ENCODE measurements at places on chromosomes 7 and 10.

DNA sequence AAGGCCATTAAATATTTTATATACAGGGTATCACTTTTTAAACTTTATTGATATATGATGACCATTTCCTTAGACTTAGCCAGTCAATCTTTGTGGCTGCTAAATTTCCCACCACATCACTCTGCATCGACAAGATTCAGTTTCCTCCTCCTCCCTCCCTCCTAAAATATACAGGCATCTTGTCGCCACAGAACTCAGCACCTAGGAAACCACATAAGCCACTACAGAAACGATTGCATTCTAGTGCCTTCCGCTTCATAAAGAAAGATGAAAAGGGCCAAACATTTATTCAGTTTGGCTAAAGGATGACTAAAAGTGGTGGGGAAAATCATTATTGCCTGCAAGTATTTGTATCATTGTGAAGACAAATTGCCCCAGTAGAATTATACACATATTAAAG lies 30.7 kb downstream of the ERCC6 start:
- DNase-seq = no peak

DNA sequence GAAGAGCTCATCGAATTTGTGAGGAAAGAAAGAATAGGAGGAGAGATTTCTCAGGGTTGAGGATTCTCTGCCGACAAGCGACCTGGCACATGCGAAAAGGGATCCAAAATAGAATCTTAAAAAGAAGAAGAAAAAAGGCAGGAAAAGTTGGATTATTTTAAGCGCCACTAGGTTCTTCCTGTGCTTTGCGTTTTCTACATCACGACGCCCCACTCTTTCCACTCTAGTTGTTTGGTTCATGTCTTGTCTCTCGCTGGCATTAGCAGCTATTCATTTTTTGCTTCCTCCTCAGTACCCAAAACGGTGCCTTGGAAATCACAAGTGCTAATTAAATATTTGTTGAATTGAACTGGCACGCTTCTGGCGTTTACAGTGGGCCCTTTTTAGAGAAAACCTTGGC lies 674 bp upstream of the FRA10AC1 start:
- DNase-seq = no peak

DNA sequence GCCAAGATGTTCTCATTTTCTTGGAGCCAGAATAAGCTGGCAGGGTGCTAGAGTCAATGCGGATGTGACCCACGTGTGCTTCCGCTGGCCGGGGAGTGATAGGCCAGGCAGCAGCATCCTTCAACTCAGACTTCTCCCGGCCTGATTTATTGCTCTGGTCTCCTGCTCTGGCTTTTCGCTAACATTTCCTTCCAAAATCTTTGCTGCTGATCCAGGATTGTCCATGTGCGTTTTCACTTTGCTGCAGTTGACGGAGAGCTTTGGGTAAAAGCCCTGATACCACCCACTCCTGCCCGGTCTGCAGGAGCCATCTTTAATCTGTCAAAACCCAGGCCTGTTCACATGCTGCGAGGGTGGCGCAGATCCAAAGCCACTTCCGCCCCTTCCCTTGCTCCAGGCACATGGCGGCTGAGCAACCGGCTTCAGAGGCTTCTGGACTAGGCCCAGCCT lies 106.8 kb downstream of the CYP26A1 start:
- peak; percentile 36 for DNase-seq

DNA sequence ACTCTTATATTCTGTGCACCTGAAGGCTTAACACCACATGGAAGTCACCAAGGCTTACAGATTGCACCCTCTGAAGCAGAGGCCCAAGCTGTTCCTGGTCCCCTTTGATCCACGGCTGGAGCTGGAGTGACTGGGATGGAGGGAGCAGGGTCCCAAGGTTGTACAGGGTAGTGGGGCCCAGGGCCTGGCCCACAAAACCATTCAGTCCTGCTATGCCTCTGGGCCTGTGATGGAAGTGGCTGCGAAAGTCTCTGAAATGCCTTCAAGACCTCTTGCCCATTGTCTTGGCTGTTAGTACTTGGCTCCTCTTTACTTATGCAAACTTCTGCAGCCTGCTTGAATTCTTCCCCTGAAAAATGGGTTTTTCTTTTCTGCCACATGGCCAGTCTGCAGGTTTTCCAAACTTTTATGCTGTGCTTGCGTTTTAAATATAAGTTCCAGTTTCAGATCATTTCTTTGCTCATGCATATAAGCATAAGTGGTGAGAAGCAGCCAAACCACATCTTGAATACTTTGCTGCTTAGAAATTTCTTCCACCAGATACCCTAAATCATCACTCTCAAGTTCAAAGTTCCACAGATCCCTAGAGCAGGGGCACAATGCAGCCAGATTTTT lies 53.4 kb downstream of the AKR1D1 start:
- DNase-seq = no peak

DNA sequence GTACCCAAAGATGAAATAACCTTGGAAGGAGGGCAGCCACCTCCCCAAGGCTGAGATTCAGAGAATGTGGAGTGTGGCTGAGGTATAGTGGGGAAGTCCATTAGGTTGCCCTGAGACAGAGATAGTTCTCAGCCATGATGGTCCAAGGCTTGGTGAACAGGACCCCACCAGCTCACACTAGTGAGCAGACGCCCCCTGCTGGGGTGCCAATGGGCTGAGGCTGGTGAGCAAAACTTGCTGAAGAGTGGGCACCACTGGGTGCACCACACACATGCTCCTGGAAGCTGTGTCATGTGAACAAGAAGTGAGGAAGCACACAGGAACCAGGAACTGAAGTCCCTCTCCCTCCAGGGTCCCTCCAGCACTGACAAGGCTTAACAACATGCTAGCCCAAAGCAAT lies 8.9 kb downstream of the FBXL13 start:
- DNase-seq = peak; percentile 32
